ENCODE measurements at places on chromosomes 11 and 22. TPM values are rescaled to one million over a fixed set of nuclear protein-coding genes. Genes with fewer than 3 reads are reported as not detected.

- no peak overlapping the region for H3K4me3 ChIP-seq
- no peak overlapping the region for H3K27ac ChIP-seq
- H3K4me1 ChIP-seq = no peaks in the 10 kb centered on the region
- no peaks in the 10 kb centered on the region for H3K27me3 ChIP-seq
- H3K36me3 ChIP-seq = no peaks in the 10 kb centered on the region
- DNase-seq = no peak
These were observed 13.2 kb upstream of the MICAL2 start for GRCh38 chr11:12097219-12097618.

DNA sequence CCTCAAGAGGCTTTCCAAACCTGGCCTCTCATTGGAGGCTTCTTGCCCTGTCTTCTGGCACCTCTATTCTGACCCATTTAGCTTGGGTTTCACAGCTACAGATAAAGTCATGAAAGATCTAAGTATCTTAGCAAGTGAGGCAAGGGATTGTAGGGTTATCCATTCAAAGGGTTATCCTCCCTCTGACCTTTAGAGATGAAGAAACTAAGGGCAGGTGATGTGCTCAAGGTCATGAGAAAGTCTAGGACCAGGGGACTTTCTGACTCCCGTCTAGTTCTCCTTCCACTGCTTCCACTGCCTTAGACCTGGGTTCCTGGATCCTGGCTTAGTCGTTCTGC, 7.2 kb downstream of the PHOX2A start:
- H3K27ac ChIP-seq = no peak overlapping the region
- no peak for DNase-seq
- peaks cover 4% of the 10 kb centered on the region for H3K36me3 ChIP-seq
- H3K27me3 ChIP-seq = no peaks in the 10 kb centered on the region
- H3K4me3 ChIP-seq = no peak overlapping the region

DNA sequence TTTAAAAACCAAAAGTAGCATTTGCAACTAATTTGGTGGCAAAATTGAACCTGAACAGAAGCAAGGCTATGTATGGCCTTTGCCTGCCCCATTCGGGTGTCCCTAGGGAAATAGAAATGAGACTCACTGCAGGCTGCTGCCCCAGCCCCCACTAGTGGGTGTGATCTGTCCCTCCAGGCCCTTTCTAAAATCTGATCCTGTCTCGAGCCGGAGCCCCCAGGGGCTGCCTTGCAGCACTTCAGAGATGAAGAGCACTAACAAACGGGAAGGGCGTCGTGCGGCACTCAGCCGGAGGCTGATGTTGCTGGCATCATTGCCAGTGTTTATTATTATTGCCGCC, 43.2 kb downstream of the CD82 start:
- no peaks in the 10 kb centered on the region for H3K27me3 ChIP-seq
- DNase-seq = no peak
- no peak overlapping the region for H3K4me3 ChIP-seq
- peaks cover 10% of the 10 kb centered on the region for H3K36me3 ChIP-seq
- no peaks in the 10 kb centered on the region for H3K4me1 ChIP-seq

DNA sequence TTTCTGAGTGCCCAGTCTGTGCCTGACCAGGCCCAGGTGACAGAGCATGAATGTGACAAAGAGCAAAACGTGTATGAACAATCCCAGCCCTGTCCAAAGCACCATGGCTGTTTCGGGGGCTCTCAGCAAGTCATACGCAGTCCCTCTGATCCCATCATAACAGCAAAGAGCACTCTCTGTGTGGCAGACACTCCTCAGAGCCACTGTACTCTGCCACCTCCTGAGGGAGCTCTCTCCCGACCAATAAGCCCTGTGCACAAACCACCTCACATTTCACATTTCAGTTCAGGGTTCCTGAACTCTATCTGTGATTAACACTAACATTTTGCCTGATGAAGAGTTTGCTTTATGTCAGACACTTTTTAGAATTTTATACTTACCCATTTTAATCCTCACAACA, 6.6 kb downstream of the DGCR2 start:
- H3K27ac ChIP-seq = no peak overlapping the region
- no peak for DNase-seq
- no peak overlapping the region for H3K4me3 ChIP-seq

GRCh38 chr22:49046546-49047361, 780.9 kb downstream of the BRD1 start:
- H3K27ac ChIP-seq = no peak overlapping the region
- no peaks in the 10 kb centered on the region for H3K36me3 ChIP-seq
- H3K4me3 ChIP-seq = no peak overlapping the region
- no peaks in the 10 kb centered on the region for H3K27me3 ChIP-seq
- H3K4me1 ChIP-seq = no peaks in the 10 kb centered on the region

Gene C11orf97
- not detected for total RNA-seq

All from right lobe of liver (tissue), 6 donors.